Small intestine (tissue), 16 donors: ENCODE measurements at places on chromosomes 1 and 21.
A peak's percentile ranks its signal among the peaks of the same experiment; 100 is the strongest.

DNA sequence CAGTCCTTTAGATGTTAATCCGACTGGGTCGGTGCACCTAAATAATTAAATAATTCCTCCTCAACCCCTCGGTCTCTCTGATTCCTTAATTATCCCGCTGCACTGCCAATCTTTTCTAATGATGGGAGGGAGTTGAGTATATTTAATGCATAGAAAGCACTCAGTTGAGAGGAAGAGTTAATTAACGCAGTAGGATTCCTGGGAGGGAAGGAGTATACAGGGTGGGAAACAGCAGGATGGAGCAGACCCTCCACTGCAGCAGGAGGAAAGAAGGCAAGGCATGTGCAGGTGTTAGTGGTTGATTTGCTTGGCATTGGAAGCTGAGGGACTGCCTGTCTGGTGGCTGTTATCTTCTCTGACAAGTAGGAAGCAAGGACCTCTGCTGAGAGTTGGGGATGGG lies 9.9 kb upstream of the REN start:
- H3K4me1 ChIP-seq, result no peaks in the 10 kb centered on the region
- H3K36me3 ChIP-seq, result no peaks in the 10 kb centered on the region
- no peak overlapping the region for H3K4me3 ChIP-seq
- H3K27ac ChIP-seq, result no peak overlapping the region
- DNase-seq, result no peak

- no peaks in the 10 kb centered on the region for H3K27me3 ChIP-seq
- no peak overlapping the region for H3K4me3 ChIP-seq
- peaks cover 21% of the 10 kb centered on the region for H3K36me3 ChIP-seq
- no peak for DNase-seq
- H3K4me1 ChIP-seq, result no peaks in the 10 kb centered on the region
Measured at GRCh38 chr1:19220080-19220846, 10.2 kb upstream of the UBR4 start.

DNA sequence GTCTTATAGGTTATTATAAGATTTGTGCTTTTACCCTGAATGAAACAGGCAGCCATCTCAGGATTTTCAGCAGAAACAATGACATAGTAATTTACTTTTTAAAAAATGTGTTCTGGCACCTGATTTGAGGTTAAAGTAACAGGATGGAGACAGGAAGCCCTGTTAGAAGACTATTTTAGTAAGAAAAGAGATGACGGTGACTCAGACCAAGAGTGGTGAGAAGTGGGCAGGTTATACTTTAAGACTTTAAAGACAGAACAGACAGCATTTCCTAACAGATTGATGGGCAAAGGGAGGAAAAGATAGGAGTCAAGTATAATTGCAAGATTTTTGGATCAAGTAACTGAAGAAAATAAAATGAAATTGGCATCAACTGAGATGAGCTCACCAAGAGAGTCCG lies 436.8 kb upstream of the NR5A2 start:
- H3K36me3 ChIP-seq, result no peaks in the 10 kb centered on the region
- H3K4me1 ChIP-seq, result no peaks in the 10 kb centered on the region
- no peak for DNase-seq

DNA sequence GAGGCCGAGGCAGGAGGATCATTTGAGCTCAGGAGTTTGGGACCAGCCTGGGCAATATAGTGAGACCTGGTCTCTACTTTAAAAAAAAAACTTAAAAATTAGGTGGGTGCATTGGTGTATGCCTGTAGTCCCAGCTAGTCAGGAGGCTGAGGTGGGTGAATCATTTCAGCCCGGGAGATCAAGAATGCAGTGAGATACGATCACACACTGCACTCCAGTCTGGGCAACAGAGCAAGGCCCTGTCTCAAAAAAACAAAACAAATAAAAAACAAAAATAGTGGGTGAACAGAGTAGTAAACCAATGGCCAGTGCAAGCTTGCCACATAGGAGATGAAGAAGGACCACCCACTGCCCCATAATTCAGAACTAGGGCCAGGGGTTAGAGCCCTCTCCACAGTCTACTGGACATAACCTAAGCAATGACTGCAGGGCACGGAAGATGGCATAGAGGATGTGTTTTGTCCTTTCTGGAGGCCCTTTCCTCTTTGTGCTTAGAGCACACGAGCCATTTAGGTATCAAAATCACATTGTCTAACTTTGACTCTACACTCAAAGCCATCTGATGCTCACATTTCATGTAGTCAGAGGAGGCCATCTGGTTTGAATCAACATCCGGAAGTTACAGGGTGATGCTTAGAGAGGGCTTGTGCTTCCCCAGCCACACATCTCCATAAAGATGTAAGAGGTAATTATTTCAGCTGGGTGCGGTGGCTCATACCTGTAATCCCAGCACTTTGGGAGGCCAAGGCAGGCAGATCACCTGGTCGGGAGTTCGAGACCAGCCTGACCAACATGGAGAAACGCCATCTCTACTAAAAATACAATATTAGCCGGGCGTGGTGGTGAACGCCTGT lies 12.6 kb downstream of the CD2 start:
- no peak for DNase-seq
- H3K4me3 ChIP-seq, result no peak overlapping the region
- H3K36me3 ChIP-seq, result no peaks in the 10 kb centered on the region
- H3K4me1 ChIP-seq, result no peaks in the 10 kb centered on the region
- peak overlapping the region; percentile 32 for H3K27ac ChIP-seq
- H3K27me3 ChIP-seq, result no peaks in the 10 kb centered on the region

GRCh38 chr1:36285443-36286101 lies 20.6 kb upstream of the SH3D21 start:
- H3K4me1 ChIP-seq, result no peaks in the 10 kb centered on the region
- H3K27ac ChIP-seq, result no peak overlapping the region
- no peak overlapping the region for H3K4me3 ChIP-seq
- H3K36me3 ChIP-seq, result peaks cover 25% of the 10 kb centered on the region
- DNase-seq, result peak; percentile 90
- H3K27me3 ChIP-seq, result no peaks in the 10 kb centered on the region

- no peaks in the 10 kb centered on the region for H3K4me1 ChIP-seq
- no peak for DNase-seq
- no peak overlapping the region for H3K27ac ChIP-seq
- H3K4me3 ChIP-seq, result no peak overlapping the region
Measured at GRCh38 chr1:33880305-33880704, 16.4 kb downstream of the HMGB4 start.

GRCh38 chr1:38444311-38444710 lies 397.7 kb upstream of the POU3F1 start:
- no peaks in the 10 kb centered on the region for H3K4me1 ChIP-seq
- no peaks in the 10 kb centered on the region for H3K36me3 ChIP-seq
- no peak overlapping the region for H3K27ac ChIP-seq
- peaks cover 5% of the 10 kb centered on the region for H3K27me3 ChIP-seq
- H3K4me3 ChIP-seq, result no peak overlapping the region
- DNase-seq, result no peak

- no peaks in the 10 kb centered on the region for H3K4me1 ChIP-seq
- H3K27me3 ChIP-seq, result no peaks in the 10 kb centered on the region
- DNase-seq, result no peak
Measured at GRCh38 chr21:32842146-32842545, 70.6 kb upstream of the PAXBP1 start.

DNA sequence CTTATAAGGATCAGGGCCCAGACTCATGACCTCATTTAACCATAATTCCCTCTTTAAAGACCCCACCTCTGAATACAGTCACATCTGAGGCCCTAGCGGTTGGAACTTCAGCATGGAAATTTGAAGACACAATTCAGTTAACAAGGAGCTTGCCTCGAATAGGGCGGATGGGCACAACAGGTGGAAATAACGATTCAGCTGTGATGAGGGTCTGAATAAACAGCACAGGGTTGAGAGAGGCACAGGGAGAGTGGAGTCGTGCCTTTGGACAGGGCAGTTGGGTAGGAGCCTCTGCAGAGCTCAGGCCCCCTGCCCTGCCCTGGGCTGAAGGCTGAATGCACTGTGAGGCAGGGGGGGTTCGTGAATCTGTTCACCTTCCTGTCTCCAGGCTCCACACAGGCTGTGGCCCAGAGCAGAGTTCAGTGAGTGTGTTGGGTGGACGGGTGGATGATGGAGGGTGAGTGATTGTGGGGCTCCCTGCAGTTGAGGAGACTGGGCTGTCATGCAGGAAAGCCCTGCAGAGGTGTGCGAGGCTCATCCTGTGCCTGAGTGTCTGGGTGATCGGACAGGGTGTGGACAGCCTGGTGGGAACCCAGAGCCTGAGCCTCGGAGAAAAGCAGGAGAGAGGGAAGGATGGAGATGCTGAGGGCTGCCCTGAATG lies 243.1 kb downstream of the FOXD2 start:
- H3K27me3 ChIP-seq, result peaks cover 1% of the 10 kb centered on the region
- no peak for DNase-seq
- H3K4me1 ChIP-seq, result peaks cover 11% of the 10 kb centered on the region
- no peak overlapping the region for H3K4me3 ChIP-seq
- H3K36me3 ChIP-seq, result no peaks in the 10 kb centered on the region
- H3K27ac ChIP-seq, result no peak overlapping the region

- H3K4me1 ChIP-seq, result peaks cover 25% of the 10 kb centered on the region
- no peak overlapping the region for H3K27ac ChIP-seq
- no peak overlapping the region for H3K4me3 ChIP-seq
Measured at GRCh38 chr1:185539277-185539943, 194.8 kb upstream of the HMCN1 start.

GRCh38 chr1:226986496-226987178 lies 46.5 kb downstream of the COQ8A start:
- H3K4me1 ChIP-seq, result peaks cover 40% of the 10 kb centered on the region
- no peak overlapping the region for H3K27ac ChIP-seq
- DNase-seq, result no peak

DNA sequence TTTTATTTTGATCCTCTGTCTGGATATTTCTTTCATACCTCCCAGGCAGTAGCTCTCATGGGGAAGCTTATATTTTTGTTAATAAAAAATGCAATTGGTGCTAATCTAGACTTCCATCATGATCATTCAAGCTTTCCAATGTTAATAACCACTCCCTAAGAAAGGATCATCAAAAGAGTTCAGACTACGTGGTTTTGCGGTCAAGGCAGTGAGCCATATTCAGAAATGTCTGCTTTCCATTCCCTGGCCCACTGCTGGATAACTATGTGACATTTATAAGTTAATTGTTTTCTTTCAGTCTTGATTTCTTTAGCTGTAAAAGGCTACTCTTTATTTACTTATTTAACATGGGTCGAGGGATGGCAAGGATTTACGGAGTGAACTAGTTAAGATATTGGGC lies 414.6 kb downstream of the LMO4 start:
- H3K36me3 ChIP-seq, result no peaks in the 10 kb centered on the region
- H3K27me3 ChIP-seq, result no peaks in the 10 kb centered on the region
- H3K4me1 ChIP-seq, result no peaks in the 10 kb centered on the region
- no peak for DNase-seq
